ENCODE measurements at places on chromosomes 16 and 17. TPM values are rescaled to one million over a fixed set of nuclear protein-coding genes. Genes with fewer than 3 reads are reported as not detected.
A peak's percentile ranks its signal among the peaks of the same experiment; 100 is the strongest.

DNA sequence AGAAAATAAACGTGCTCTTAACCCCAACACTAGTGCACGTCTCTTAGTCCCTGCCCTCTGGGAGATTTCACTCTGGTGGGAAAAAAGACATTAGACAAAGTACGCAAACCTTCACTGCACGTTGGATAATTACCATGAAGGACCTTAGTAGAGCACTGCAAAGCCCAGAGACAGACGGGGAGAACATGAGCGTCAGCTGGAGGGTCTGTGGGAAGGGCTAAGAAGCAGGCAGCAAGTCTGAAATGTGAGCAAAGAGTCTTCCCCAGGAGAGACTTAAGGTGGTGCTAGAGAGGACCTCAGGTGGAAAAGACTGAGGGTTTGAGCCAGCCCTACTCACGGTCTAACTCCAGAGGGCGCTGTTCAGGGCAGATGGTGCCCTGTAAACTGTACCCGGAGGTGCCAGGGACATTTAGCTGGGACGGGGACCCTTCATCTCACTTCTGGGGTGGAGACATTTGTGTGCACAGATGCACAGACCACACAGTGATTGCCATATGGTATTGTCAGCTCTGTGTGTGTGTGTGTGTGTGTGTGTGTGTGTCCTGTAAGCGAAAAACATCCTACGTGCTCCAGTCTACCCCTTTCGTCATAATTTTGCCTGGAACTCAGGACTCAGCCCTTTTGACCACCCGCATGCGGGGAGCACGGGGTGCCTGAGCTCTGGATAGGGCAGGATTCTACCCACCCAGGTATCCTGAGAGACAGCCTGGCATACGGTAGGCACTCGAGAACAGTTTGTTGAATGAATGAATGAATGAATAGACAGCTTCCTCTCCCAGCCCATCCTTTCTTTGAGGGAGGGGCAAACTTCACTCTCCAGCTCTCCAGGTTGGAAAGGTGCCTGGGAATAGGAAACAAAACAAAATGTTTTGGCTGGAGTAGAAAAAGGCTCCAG, 10.1 kb upstream of the STAC2 start:
- H3K27me3 ChIP-seq, result no peaks in the 10 kb centered on the region
- H3K27ac ChIP-seq, result no peak overlapping the region
- no peak overlapping the region for H3K4me3 ChIP-seq
- DNase-seq, result peak; percentile 83
- H3K36me3 ChIP-seq, result no peaks in the 10 kb centered on the region
- peaks cover 24% of the 10 kb centered on the region for H3K4me1 ChIP-seq

- H3K4me1 ChIP-seq, result no peaks in the 10 kb centered on the region
- H3K36me3 ChIP-seq, result peaks cover 63% of the 10 kb centered on the region
- no peak for DNase-seq
- no peak overlapping the region for H3K4me3 ChIP-seq
- no peaks in the 10 kb centered on the region for H3K27me3 ChIP-seq
- no peak overlapping the region for H3K27ac ChIP-seq
Observed at GRCh38 chr17:30805944-30806456, 18.5 kb downstream of the CRLF3 start.

- no peaks in the 10 kb centered on the region for H3K36me3 ChIP-seq
- no peak overlapping the region for H3K4me3 ChIP-seq
- no peak overlapping the region for H3K27ac ChIP-seq
- no peaks in the 10 kb centered on the region for H3K27me3 ChIP-seq
Observed at GRCh38 chr17:30200106-30200505, 35.4 kb downstream of the SLC6A4 start.

TBC1D3G gene
- total RNA-seq, result not detected

GRCh38 chr16:81611721-81612120, 167.1 kb downstream of the CMIP start:
- H3K36me3 ChIP-seq, result peaks cover 60% of the 10 kb centered on the region
- peaks cover 18% of the 10 kb centered on the region for H3K4me1 ChIP-seq
- H3K27ac ChIP-seq, result no peak overlapping the region
- no peak overlapping the region for H3K4me3 ChIP-seq
